ENCODE measurements at places on chromosomes 6 and 20.
A peak's percentile ranks its signal among the peaks of the same experiment; 100 is the strongest.

DNA sequence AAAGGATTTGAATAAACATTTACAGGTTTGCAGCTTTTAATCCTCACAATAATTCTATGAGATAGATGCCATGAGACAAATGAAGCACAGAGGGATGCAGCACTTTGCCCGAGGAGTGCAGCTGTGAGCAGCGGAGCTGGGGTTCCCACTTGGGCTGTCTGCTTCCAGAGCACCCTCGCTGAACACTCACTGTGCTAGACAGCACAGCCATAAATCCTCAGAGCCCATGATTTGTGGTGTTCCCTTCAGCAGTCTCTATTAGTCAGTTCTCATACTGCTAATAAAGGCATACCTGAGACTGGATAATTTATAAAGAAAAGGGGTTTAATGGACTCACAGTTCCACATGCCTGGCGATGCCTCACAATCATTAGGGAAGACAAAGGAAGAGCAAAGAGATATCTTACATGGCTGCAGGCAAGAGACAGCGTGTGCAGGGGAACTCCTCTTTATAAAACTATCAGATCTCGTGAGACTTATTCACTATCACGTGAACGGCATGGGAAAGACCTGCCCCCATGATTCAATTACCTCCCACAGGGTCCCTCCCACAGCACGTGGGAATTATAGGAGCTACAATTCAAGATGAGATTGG lies 25.3 kb upstream of the CTAGE9 start:
- DNase-seq, result no peak

DNA sequence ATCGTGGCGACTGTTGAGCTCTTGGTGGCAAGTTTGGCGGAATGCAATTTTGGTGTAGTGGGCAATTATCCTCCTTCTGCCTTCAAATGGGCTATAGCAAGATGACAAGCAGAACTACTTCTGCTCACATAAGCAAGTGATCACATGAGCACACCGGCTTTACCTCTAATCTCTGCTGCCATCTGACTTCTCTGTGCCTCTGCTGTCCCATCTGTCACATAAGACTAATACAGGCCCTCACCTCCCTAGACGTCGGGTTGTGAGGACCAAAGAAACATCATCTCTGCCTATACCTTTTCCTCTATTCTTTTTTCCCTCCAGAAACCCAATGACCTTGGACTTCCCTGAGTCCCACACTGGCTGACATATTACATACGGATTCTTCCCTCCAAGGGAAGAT lies 13.3 kb upstream of the WTAP start:
- DNase-seq, result no peak

DNA sequence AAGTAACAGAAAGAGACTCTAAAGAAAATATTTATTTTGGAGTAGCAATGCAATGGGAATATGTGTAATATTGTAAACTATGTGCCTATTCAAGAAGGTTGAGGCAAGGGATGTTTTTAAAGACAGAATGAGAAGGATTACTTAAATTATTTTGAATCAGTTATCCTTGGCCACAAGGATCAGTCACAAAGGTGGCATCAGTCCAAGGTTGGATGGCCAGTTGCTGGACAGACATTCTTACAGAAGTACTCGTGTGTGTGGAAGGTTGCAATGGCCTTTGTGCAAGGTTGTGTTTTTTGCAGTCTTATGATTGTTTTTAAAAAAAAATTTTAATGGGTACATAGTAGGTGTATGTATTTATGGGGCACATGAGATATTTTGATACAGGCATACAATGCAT lies 2.0 kb downstream of the QRSL1 start:
- no peak for DNase-seq

DNA sequence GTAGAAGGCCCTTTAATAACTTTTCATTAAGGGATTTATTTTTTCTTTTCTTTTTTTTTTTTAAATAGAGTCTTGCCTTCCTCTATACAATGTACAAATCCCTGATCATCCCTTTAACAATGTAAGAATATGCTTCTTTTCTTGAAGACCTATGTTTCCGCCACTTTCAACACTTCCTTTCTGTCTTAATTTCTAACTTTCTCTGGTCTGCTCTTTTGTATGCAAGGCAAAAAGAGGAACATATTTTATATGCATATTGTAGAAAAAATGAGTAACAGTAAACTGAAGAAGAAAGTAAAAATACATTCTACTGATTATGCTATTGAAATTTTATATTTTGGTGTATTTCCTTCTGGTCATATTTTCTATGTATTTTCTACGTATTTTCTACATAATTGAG lies 484.7 kb downstream of the TFAP2B start:
- no peak for DNase-seq

- no peak for DNase-seq
Observed at GRCh38 chr20:32395066-32395465, 36.9 kb downstream of the ASXL1 start.

DNA sequence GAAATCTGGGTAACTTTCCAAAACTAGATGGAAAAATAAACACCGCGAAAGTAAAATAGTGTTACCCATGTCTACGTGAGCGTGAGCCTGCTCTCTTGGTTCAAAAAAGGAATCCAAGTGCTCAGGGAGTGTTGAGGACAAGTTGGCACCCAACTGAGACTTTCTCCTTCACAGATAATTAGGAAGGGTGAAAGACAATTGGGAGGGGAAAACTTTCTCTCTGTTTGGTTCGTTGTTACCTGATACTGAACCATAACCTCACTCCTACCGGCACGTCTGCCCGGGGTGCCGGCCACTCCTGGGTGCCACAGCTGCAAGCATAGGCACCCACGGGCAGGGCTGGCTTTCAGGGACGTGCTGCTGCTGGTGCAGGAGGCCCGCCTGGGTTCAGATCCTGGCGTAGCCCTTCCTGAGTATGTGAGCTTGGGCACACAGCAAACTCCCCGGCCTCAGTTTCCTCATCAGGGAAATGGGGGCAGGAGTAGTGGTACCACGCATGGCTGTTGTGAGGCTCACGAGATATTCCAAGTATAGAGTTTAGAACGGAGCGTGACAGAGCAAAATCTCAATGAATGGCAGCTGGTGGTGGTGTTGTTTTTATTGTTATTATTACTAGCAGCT lies 38.2 kb upstream of the PMEPA1 start:
- DNase-seq, result no peak

DNA sequence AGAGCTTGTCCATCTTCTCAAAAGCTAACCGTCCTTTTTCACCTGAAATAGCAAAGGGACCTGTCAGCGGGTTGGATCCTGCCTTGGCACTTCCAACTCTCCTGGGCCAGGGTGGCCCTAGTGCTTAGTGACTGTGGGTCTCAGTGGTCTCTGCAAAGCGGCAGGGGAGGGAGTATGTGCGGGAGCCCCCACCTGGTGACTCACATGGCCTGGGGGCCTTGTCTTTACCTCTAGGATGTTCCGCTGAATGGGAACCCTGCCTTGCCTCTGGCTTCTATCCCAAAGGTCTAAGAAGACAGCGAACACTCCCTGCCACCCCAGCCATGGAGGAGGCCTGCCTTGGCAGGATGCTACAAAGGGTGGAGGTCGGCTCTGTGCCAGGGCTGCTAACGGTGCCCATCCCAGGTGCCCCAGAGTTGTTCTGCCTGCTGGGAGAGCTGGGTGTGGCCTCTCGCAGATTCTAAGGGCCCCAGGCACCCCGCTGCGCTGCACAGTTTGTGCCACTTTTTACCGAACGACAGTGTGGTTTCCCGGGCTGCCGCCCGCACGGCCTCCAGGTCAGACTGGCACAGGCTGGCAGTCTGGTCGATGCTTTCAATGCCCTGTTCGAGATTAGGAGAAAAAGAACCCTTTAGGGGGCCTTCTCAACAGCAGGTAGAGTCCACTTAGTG lies 77.2 kb downstream of the PTPN1 start:
- DNase-seq, result no peak

DNA sequence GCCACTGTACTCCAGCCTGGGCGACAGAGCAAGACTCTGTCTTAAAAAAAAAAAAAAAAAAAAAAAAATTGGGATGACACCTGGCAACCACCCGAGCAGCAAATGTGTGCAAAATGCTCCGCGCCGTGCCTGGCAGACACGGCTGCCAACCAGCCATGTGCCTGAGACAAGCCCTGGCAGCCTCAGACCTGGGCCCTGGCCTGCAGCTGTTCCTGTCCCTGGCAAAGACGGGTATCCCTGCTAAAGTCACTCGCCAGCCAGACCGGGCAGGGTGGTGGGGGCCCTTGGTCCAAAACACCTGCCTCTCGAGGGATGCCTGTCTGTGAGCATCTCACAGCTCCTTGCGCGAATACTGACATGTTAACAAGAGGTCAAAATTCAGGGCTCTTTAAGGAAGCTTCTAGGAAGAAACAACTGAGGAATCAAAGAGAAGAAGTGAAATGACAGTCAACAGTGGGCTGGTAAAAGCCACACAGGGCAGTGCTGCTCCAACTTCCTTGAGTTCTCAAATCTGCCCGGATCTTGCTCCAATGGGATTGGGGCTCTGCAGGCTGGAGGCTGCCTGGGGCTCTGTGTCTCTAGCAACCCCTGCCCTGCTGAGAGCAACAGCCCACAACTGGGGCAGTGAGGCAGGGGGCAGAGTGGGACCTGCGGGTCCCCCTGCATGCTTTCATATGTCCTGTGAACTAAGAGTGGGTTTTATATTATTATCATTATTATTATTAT lies 53.4 kb downstream of the SYTL3 start:
- DNase-seq, result no peak

DNA sequence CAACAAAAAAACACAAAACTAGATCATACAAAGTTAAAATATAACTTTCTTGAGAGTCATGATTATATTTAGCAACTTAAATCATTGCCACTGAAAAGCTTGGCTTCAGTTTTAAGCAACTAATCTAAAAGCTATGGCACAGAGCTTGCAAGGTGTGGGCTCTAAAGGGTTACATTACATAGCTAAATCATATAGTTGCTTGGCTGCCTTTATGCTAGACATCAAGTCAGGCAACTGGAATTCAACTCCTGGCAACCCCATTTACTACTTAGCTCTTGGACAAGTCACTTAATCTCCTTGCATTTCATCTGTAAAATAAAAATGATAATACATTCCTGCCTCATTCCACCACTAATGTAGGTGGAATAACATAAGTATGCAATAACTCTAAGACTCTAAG lies 40.9 kb upstream of the GCM1 start:
- no peak for DNase-seq

- no peak for DNase-seq
Observed at GRCh38 chr6:5506597-5506996, 245.3 kb downstream of the FARS2 start.

DNA sequence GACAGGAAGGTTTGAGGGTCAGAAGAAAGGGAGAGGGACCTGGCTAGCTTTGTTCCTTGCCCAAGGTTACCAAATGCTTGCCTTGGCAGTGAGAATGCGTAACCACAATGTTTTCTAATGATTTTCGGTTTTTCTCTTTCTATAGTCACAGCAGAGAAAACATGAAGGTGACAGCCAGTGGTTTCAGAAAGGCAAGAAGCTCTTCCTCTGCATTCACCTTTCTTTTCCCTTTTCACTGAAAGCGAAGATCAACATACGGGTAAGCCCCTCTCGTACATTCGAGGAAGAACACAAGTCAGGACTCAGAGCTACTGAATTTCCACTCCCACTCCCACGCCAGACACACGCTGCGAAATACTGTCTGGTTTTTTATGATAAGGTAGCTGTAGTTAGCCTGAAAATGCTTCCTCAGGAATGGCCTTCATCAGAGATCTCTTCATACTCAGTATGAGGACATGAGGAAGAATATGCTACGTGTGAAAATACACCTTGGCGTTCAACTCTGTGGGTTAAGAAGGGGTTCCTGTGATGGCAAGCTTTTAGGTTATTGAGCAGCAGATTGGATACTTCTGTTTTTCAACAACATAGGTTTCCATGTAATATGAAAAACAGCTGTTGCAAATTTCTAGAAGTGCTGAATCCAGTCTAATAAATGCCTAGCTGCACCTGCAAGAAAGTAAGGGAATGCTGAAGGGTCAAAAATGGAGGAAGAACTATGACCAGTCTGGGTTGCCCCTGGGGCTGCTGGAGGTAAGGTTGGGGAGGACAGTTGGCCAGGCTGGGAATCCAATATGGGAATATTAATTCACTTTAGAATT lies 7.4 kb upstream of the CD83 start:
- DNase-seq, result no peak

- DNase-seq, result peak; percentile 1
Observed at GRCh38 chr6:23394681-23395080, 731.3 kb upstream of the NRSN1 start.

DNA sequence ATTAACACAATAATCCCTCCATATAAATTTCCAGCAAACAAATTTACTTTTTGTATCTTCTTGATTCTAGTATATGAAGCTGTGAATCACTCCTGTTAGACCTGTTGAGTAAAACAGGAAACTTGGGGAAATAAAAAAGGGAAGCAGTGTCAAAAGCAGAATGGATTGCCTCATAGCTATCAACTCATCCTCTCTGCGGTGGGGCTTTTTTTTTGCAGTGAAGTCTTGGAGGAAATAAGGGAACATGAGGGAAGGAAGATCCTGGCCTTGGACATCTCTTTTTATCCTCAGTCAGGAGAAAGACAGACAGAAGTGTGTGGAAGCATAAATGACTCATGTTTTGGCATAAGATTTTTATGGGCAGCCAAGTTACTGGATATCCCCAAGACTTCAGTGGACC lies 332.5 kb downstream of the TFAP2A start:
- no peak for DNase-seq

DNA sequence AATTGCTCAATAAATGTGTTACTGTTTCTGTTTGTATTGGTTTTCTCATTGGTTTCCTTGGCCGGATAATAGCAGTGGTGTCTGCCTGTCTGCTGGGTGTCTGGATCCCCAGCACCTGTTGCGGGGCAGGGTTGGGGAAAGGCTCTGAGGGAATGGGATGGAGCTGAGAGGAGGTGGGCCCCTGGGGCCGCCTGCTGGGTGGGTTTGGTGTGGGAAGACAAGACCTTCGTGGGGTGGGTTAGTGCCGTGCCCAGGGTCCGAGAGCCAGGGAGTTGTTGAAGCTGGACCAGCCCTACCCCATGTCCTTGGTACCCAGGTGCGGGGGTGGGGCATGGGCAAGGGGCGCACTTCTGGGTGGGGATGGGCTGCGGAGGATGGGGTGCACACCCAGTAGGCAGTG lies 4.0 kb downstream of the SS18L1 start:
- no peak for DNase-seq

GRCh38 chr6:83517500-83517899 lies 5.2 kb downstream of the PRSS35 start:
- no peak for DNase-seq

- DNase-seq, result no peak
Observed at GRCh38 chr6:14360565-14360964, 243.0 kb downstream of the CD83 start.

GRCh38 chr20:21665687-21666446 lies 39.6 kb upstream of the PAX1 start:
- DNase-seq, result no peak

GRCh38 chr20:50345712-50346373 lies 155.2 kb downstream of the CEBPB start:
- DNase-seq, result no peak

GRCh38 chr6:81126150-81126549 lies 626.3 kb downstream of the TENT5A start:
- DNase-seq, result no peak

DNA sequence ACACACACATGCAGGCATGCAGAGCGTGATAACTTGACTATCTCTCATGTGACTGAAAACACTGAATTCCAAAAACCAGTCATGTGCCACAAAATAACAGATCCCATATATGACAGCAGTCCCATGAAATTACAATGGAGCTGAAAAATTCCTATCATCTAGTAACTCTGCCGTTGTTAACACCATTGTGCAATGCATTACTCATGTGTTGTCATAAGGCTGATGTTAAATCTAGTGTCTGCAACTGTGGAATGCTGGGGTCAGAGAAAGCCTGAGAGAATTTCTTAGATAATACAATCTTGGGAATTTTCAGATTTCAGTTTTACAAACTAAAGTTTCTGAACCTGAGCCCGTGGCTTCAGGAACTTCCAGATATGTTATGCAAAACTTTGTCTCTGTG lies 70.2 kb downstream of the LYRM4 start:
- no peak for DNase-seq

Measured in C1 segment of cervical spinal cord (tissue), 14 donors.